ENCODE measurements at places on chromosomes 1 and 21.

- no peak overlapping the region for H3K4me3 ChIP-seq
- peaks cover 48% of the 10 kb centered on the region for H3K36me3 ChIP-seq
- peak; percentile 86 for DNase-seq
- H3K4me1 ChIP-seq: no peaks in the 10 kb centered on the region
- no peak overlapping the region for H3K27ac ChIP-seq
- H3K27me3 ChIP-seq: no peaks in the 10 kb centered on the region
Measured at GRCh38 chr1:33295450-33296081, 25.3 kb downstream of the A3GALT2 start.

GRCh38 chr1:93042187-93043056 lies 36.7 kb upstream of the MTF2 start:
- no peaks in the 10 kb centered on the region for H3K27me3 ChIP-seq
- no peaks in the 10 kb centered on the region for H3K36me3 ChIP-seq
- peak; percentile 80 for DNase-seq
- peak overlapping the region; percentile 41 for H3K4me3 ChIP-seq
- peak overlapping the region; percentile 83 for H3K27ac ChIP-seq

DNA sequence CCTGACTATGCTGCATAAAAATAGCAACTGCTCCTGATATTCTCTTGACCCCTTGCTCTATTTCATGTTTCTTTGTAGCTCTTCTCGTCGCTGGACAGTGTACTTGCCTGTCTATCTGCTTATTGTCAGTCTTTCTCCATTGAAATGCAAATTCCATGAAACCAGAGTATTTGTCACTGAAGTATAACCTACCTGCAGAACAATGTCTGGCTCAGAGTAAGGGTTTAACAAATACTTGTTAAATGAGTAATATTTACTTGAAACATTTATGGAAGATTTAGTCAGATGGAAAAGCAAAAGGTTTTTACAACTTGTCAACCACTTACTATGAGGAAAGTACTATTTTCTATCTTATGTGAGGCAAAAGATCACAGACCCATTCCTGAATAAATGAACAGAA lies 19.9 kb upstream of the ERICH3 start:
- H3K27ac ChIP-seq: no peak overlapping the region
- DNase-seq: no peak
- no peak overlapping the region for H3K4me3 ChIP-seq
- no peaks in the 10 kb centered on the region for H3K4me1 ChIP-seq
- H3K27me3 ChIP-seq: no peaks in the 10 kb centered on the region

- H3K4me3 ChIP-seq: no peak overlapping the region
- H3K27ac ChIP-seq: no peak overlapping the region
- H3K36me3 ChIP-seq: no peaks in the 10 kb centered on the region
- no peak for DNase-seq
Measured at GRCh38 chr1:77283701-77284425, 2.0 kb downstream of the AK5 start.

- H3K27me3 ChIP-seq: no peaks in the 10 kb centered on the region
- no peak overlapping the region for H3K4me3 ChIP-seq
- no peak overlapping the region for H3K27ac ChIP-seq
- no peaks in the 10 kb centered on the region for H3K4me1 ChIP-seq
Measured at GRCh38 chr1:79808816-79809475, 802.4 kb upstream of the ADGRL4 start.

DNA sequence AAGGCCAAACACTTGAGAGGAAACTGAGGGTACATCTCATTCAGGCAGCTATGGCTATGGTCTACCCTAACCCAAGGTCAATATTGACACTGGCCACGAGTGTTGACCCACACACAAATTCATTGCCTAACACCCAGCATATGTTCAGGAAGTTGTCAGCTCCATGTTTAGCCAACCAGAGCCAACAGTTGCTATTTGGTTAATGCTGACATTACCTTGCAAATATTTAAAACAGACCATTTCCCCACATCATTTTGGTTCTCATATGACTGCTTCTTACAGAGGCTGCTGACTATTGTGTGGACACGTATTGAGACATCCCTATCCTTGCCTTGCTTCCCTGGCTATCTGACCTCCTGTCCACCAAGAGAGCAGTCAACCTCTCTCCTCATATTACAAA lies 97.3 kb downstream of the LMX1A start:
- H3K36me3 ChIP-seq: no peaks in the 10 kb centered on the region
- H3K4me1 ChIP-seq: no peaks in the 10 kb centered on the region
- H3K27ac ChIP-seq: no peak overlapping the region
- H3K27me3 ChIP-seq: no peaks in the 10 kb centered on the region
- DNase-seq: no peak
- no peak overlapping the region for H3K4me3 ChIP-seq

- H3K4me3 ChIP-seq: no peak overlapping the region
- no peak for DNase-seq
- no peak overlapping the region for H3K27ac ChIP-seq
- no peaks in the 10 kb centered on the region for H3K27me3 ChIP-seq
Measured at GRCh38 chr1:214958486-214958885, 124.1 kb upstream of the KCNK2 start.

DNA sequence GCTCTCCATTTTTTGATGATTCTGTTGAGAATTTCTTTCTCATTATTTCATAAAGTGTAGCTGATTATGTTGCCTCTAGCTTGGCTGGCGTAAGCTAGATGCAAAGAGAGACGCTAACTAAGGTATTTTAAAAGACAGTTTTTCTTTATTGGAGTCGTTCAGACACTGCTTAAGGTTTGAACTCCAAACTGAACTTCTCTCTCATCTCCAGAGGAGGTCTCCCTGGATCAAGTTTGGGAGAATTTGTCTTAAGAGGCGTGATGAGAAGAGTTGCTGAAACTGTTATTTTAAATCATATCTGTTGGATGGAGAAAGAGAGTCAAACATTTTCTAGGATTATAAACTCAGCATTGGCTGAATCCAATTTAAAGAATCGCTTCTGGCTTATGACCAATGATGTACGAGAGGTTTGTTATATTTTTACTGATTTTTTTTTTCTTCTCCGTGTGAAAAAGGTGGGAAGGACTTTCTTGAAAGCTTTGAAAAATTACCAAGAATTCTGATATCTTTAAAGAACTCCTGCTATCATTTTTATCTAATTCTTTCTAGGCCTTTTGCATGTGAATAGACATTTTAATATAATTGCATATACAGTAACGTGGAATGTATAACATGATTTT lies 34.0 kb downstream of the MAP3K7CL start:
- H3K4me3 ChIP-seq: no peak overlapping the region
- H3K4me1 ChIP-seq: no peaks in the 10 kb centered on the region
- peaks cover 6% of the 10 kb centered on the region for H3K36me3 ChIP-seq
- H3K27ac ChIP-seq: no peak overlapping the region
- H3K27me3 ChIP-seq: no peaks in the 10 kb centered on the region
- peak; percentile 39 for DNase-seq

DNA sequence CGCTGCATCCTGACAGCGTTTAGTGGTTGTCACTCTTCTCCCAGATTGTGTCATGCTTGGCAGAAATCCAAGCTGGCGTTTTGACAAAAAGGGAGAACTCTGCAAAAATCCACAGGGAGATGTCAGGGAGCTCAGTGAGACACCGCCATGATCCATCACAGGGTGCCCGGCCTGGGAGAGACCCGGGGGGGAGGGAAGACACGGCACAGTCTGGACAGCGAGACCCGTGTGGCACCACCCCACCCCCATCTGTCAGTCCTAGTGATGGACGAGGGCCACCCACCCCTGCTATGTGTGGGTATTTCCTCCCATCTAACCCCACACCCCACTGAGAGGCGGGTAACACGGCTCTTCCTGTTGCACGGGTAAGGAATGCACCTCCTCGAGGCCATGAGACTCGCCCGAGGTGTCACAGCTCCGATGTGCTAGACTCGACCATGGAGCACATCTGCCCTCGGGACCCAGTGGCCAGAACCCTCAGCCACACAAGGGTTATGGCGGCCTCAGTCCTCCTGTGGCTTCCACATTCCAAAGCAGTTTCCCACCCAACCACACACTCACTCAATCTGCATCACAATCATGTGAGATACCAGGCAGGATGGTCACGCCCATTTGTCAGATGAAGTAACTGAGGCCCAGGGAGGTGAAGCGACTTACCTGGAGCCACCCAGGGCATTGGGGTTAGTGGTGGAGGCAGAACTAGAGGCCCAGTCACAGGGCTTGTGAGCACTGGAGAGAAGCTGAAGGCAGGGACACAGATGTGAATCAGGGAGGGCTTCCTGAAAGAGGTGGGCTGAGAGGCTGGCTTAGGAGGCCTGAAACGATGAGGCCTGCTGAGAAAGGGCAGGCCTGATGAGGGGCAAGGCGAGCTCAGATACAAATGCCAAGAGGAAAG lies 688.5 kb downstream of the MATN1 start:
- H3K27me3 ChIP-seq: no peaks in the 10 kb centered on the region
- no peak overlapping the region for H3K4me3 ChIP-seq
- no peak for DNase-seq
- H3K4me1 ChIP-seq: no peaks in the 10 kb centered on the region
- no peak overlapping the region for H3K27ac ChIP-seq
- H3K36me3 ChIP-seq: no peaks in the 10 kb centered on the region

GRCh38 chr1:43850591-43851233 lies 82.9 kb upstream of the ARTN start:
- H3K4me3 ChIP-seq: no peak overlapping the region
- peaks cover 5% of the 10 kb centered on the region for H3K36me3 ChIP-seq
- peaks cover 9% of the 10 kb centered on the region for H3K4me1 ChIP-seq
- no peak overlapping the region for H3K27ac ChIP-seq
- no peak for DNase-seq

DNA sequence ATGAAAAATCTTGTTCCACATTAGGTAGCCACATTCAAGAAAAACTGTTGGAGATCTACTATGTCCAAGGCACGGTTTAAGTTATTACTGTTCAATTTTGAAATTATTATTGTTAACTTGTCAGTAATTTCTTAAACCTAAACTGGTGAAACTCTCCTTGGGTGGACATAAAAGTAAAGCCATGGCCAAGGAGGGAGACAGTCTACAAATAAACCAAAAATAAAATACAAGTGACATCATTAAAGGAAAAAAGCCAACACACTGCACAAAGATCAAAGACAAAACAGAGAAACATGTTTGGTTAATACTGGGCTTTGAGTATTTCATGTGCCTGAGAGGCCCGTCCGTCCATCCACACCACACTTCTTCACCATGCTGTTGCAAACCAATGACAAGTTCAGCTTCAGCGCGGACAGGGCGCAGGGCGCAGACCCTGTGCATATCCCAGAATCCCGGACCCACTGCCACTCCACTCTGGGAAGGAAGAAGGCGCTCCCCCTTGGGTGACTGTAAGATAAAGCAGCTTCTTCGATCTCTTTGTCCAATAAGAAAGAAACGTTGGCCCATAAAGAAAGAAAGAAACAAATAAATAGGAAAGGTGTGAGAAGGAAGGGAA lies 918 bp upstream of the RASAL2 start:
- peak overlapping the region; percentile 26 for H3K4me3 ChIP-seq
- peaks cover 52% of the 10 kb centered on the region for H3K27me3 ChIP-seq
- no peak for DNase-seq
- peaks cover 13% of the 10 kb centered on the region for H3K4me1 ChIP-seq
- no peak overlapping the region for H3K27ac ChIP-seq

GRCh38 chr1:201763455-201764140 lies 65.4 kb upstream of the IPO9 start:
- H3K27ac ChIP-seq: no peak overlapping the region
- H3K4me3 ChIP-seq: no peak overlapping the region
- H3K27me3 ChIP-seq: no peaks in the 10 kb centered on the region
- H3K4me1 ChIP-seq: peaks cover 2% of the 10 kb centered on the region
- no peaks in the 10 kb centered on the region for H3K36me3 ChIP-seq
- no peak for DNase-seq

- H3K27me3 ChIP-seq: no peaks in the 10 kb centered on the region
- no peak for DNase-seq
- H3K36me3 ChIP-seq: no peaks in the 10 kb centered on the region
- H3K4me3 ChIP-seq: no peak overlapping the region
- H3K4me1 ChIP-seq: no peaks in the 10 kb centered on the region
Measured at GRCh38 chr1:78351551-78352216, 139.1 kb upstream of the PTGFR start.

DNA sequence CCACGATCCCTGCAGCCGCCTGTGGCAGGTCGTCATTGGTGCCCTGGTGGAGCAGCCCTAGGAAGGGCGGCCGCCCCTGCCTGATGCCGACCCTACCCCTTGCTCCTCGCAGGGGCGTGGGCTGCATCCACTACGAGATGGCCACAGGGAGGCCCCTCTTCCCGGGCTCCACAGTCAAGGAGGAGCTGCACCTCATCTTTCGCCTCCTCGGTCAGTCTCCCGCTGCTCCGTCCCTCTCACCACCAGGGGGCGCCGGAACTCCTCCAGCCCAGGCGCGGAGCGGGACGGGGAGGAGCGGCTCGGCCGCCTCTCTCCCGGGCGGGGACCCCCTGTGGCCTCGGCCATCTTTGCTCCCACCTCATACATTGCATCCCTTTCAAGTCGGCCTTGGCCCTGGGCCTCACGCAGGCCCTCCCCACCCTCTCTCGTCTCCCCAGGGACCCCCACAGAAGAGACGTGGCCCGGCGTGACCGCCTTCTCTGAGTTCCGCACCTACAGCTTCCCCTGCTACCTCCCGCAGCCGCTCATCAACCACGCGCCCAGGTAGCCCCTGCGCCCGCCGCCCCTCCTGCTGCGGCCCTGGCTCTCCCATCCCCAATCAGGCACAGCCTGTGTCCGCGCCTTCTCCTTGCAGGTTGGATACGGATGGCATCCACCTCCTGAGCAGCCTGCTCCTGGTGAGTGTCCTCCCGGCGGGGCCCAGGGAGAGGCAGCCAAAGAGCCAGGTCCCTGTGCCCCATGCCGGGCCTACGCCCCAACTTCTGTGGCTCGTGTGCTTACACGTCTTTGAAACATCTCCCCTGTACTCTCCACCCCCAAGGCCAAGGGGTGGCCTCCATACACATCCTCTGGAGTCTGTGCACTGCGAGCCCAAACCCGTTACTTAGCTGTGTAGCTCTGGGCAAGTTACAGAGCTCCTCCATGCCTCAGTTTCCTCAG lies 24.7 kb downstream of the CDK18 start:
- H3K27me3 ChIP-seq: peaks cover 2% of the 10 kb centered on the region
- peak overlapping the region; percentile 29 for H3K4me3 ChIP-seq
- DNase-seq: peak; percentile 86
- no peak overlapping the region for H3K27ac ChIP-seq
- H3K4me1 ChIP-seq: peaks cover 4% of the 10 kb centered on the region

DNA sequence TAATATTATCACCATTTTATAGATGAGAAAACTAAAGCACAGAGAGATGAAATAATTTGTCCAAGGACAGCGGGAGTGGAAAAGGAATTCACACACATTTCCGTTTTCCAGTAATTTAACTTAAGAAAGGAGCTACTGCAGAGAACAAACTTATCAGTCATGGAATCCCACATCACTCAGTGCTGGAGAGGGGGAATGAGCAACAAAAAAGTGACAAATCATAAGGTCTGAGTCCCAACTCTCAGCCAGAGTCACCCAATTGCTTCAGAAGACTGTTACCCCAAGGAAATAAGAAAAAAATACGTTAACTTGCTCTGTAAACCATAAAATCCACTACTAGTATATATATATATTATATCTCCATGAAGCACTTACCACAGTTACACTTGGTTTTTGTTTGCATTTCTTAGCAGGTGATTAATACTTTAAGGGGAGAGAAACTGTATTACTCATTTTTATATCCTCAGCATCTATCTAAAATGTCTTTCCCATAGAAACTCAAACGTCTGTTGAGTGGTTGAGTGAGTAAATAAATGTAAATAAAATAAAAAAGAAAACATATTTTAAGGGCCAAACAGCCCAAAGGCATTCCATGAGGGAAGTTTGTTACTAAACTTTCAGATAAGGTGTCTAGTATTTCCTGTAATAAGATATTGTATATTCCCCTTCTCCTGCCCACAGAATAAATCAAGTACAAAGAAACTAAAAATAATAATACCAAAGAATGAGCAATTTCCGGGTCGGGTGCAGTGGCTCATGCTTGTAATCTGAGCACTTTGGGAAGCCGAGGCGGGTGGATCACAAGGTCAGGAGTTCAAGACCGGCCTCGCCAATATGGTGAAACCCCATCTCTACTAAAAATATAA lies 76.8 kb downstream of the SLC45A1 start:
- no peaks in the 10 kb centered on the region for H3K27me3 ChIP-seq
- peaks cover 8% of the 10 kb centered on the region for H3K36me3 ChIP-seq
- peak overlapping the region; percentile 79 for H3K27ac ChIP-seq
- peaks cover 56% of the 10 kb centered on the region for H3K4me1 ChIP-seq

Data from B cell (primary cell).